EH (cell line): ENCODE measurements at places on chromosomes 11 and 22.

- DNase-seq = peak; percentile 23
Measured at GRCh38 chr22:30056015-30056414, 24.2 kb upstream of the HORMAD2 start.

DNA sequence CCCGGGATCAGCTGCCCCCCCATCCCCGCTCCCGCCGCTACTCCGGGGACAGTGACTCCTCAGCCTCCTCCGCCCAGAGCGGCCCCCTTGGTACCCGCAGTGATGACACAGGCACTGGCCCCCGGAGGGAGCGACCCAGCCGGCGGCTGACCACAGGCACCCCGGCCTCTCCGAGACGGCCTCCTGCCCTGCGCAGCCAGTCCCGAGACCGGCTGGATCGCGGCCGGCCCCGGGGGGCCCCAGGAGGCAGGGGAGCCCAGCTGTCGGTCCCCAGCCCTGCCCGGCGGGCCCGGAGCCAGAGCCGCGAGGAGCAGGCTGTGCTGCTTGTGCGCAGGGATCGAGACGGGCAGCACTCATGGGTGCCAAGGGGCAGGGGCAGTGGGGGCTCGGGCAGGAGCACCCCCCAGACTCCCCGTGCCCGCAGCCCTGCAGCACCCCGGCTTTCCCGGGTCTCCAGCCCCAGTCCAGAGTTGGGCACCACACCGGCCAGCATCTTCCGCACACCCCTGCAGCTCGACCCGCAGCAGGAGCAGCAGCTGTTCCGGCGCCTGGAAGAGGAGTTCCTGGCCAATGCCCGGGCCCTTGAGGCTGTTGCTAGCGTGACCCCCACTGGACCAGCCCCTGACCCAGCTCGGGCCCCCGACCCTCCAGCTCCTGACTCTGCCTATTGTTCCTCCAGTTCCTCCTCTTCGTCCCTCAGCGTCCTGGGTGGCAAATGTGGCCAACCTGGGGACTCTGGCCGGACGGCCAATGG is 3.9 kb downstream of the RASL10A start:
- DNase-seq = no peak

GRCh38 chr11:132704781-132705375 is 827.4 kb downstream of the OPCML start:
- DNase-seq = no peak

DNA sequence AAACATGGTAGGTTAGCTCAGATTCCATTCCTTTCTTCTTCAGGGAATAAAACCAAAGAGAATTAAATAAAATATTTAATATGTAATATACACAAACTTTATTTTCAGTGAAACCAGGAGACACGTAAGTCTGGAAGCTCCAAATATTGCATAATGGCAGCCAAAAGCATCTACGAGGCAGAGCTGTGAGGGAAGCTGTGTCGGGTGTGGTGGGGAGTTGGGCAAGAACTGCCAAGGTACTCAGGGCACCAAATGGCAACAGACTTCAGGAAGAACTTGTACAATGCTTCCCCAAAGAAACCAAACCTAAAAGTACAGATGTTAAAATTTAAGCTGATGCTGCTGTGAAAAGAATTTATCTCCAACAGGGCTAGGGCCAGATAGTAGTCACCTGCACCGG is 47.5 kb upstream of the C11orf87 start:
- DNase-seq = no peak

DNA sequence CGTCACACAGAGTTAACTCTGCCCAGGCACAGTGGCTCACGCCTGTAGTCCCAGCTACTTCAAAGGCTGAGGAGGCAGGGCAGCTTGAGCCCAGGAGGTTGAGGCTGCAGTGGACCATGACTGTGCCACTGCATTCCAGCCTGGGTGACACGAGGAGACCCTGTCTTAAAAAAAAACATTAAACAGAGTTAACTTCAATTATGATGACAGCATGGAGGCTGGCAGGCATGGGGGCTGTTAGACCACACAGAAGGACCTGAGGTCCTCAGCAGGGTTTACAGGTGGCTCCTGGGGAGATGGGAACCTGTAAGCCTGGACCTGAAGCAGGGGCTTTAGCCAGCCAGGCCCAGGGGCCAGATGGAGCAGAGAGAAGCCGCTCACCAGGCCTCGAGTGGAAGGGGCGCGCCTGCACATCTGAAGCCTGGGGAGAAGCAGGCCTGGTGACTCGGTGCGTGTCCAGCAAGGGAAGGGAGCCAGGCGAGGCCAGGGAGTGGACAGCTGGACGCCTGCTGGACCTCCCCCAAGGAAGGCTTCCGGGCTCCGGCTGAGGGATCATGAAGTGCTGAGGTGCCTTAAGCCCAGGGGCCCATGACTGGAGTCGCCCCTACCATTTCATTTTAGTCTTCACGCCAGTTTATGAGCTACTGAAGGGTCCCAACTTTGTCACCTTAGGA is 25.3 kb downstream of the RPUSD4 start:
- no peak for DNase-seq

GRCh38 chr11:128391811-128392210 is 195.5 kb downstream of the ETS1 start:
- no peak for DNase-seq

GRCh38 chr11:76604081-76604625 is 66.4 kb downstream of the LRRC32 start:
- DNase-seq = no peak

GRCh38 chr11:62390722-62391121 is 28.1 kb upstream of the SCGB1A1 start:
- DNase-seq = no peak

DNA sequence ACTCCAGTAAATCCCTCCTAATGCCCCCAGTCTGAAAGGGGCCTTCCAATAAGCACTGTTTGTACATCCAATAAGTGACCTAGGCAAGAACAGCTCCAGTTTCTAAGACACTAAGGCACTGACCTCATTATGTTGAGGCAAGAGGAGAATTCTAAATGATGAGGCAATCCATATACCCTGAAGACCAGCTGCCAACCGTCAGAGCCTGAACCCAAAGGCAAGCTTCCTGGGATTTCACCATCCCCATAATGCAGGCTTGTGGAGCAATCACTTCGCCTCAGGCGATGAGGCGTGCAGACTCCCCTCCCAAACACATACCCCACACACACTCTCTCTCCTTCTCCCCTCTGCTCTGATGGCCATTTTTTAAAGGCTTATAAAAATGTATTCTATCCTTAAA is 49.5 kb downstream of the LGR4 start:
- peak; percentile 63 for DNase-seq

GRCh38 chr22:30196141-30196879 is 50.2 kb downstream of the LIF start:
- DNase-seq = peak; percentile 100

- DNase-seq = no peak
Measured at GRCh38 chr11:65703846-65704245, 8.2 kb upstream of the KAT5 start.

DNA sequence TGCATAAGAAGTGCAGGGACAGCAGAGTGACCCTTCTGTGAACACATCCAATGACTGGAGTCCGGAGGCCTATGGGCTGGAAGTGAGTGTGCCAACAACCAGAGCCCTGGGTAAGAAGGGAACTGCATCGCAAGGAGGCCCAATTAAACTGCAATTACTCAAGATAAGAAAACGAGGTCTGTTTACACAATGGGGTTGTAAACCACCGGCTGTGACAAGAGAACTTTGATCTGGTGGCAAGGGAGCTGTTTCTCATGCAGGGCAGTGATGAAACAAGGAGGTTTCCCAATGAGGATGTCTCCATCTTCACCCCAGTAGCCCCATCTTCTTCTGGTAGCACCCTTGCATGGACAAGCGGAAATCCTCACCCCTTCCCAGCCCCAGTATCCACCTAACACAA is 21.5 kb downstream of the ETS1 start:
- no peak for DNase-seq

DNA sequence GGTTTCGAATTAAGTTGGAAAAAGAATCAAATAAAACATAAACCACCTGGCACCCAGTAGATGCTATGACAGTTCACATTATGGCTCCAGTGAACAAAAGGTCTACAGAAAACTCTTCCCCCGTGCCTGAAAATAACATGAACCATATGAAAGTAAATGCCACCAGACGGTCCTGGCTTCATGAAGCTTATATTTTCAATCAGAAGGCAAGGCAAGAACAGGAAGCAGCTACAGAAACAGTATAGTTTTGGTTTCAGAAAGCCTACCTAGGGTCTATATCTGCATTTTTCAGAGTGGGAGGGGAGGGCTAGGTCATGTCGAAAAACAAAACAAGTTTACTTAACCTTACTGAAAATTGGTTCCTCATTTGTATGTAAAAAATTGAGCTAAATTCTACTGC is 9.8 kb downstream of the RAB30 start:
- DNase-seq = no peak

DNA sequence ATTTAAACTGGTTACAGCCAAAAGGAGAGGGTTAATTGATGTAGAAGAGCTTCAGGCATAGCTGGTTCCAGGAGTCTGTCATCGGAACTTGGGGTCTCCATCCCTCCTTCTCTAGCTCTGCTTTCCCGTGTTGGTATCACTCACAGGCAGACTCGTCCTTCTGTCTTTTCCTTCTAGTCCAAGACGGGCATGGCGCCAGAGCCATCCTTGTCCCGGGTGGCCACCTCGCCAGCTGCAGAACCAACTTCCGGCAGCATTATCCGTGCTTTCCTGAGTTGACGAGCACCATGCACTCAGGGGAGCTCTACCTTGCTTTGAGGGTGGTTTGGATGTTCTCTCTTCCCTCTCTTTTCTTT is 14.7 kb downstream of the LINC01488 start:
- DNase-seq = no peak

GRCh38 chr11:84437071-84437980 is 1151.2 kb upstream of the CCDC90B start:
- no peak for DNase-seq

DNA sequence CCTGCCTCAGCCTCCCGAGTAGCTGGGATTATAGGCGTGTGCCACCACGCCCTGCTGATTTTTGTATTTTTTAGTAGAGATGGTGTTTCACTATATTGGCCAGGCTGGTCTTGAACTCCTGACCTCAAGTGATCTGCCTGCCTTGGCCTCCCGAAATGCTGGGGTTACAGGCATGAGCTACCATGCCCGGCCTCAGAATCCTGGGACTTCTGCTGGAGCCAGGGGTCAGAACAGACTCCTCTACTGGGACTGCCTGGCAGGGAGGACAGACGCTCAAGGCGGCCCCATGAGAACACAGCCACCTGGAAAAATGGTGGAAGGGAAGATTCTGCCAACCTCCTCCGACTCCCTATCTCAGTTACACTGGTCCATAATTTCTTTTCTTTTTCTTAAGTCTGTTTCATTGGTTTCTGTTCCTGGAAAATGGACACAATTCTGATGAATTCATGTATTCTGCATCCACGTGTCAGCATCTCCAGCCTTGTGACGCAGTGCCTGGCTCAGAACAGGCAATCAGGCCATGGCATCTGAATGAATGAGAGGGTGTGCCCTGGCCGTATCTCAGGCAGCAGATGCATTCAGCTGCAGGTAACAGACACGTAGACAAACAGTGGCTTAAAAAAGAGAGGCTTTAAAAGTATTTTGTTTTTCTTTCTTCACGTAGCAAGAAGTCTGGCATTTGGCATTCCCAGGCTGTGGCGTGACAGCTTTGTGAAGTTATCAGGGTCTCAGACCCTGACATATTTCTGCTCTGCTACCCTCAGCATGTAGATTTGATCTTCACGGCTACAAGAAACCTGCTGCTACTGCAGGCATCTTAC is 4.8 kb downstream of the SMIM38 start:
- no peak for DNase-seq

- DNase-seq = peak; percentile 50
Measured at GRCh38 chr11:65719871-65720210, 757 bp downstream of the RNASEH2C start.

- DNase-seq = no peak
Measured at GRCh38 chr11:107675902-107676301, 36.0 kb downstream of the SLN start.

DNA sequence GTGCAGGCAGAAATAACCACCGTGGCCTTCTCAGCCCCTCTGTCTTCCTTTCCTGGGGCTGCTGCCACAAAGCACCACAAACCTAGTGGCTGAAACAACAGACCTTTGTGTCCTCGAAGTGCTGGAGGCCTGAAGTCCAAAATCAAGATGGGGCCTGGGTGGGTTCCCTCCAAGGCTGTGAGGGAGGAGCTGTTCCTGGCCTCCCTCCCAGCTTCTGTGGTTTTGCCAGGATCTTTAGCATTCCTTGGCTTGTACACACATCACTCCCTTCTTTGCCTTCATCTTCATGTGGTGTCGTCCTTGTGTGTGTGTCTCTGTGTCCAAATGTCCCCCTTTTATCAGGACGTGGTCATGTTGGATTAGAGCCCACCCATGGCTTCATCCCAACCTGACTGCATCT is 29.0 kb upstream of the PARVG start:
- peak; percentile 88 for DNase-seq
